Activated naive CD4-positive, alpha-beta T cell (primary cell): ENCODE measurements at places on chromosomes 7 and 10.

DNA sequence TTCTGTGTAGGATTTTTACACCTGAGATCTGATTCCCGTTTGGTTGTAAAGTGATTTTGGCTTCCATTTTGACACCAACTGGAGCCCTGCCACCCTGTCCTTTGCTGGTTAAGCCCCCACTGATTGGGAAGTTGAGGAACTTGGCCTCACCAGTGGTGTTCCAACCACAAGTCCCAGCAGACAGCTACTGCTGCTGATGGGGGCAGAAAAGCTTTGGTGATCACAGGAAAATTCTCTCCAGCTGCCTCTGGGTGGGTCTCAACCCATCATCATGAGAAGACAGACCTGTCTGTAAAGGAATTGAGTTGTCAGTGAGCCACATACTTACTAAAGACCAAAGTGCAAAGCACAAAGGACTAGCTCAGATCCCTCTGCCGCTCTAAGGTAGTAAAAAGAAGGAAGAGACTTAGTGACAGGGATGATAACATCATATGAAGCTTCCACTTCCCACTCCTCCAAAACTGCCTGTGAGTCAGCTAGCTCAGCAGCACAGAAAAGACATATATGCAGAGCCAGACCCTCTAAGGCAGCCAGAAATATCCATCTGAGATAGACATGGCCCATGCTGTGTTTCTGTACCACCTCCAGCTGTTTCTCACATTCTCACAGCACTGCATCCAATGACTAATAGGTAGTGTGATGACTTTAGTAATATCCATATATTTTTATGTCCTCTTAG, 22.4 kb upstream of the LRRC17 start:
- DNase-seq = no peak

DNA sequence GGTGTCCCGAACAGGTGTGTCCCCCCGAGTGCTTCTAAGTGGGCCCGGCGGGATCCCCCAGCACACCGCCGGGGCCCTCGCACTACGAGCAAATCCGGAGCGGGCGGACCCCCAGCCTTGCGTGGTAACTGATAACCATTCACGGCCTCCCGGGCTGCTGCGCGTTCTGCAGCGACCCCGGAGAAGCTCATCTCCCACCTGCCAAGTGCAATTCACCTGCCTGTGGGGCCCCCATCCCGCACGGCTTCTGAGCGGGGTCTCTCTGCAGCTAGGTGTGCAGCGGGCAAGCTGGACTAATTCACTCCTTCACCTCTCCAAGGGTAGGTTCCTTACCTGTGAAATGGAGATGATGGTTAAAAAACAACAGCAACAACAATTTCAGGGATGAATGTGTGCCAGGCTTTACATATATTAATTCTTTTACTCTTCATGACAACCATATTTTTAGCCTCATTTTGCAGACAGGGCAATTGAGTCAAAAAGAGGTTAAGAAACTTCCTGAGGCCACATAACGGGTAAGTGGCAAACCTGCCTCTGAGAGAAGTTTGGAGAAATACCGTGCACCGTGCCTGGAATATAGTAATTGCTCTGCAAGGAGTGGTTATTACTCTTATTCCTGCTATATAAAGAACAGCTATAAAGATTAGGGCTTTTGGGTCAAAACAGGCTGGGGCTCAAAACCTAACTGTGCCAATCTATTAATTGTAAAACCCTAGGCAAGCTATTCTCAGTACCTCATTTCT, 652 bp upstream of the PODXL start:
- no peak for DNase-seq

GRCh38 chr7:135536150-135536549, 21.6 kb upstream of the NUP205 start:
- no peak for DNase-seq

- DNase-seq = no peak
These were observed 117.8 kb downstream of the GFRA1 start for GRCh38 chr10:116155191-116155590.

DNA sequence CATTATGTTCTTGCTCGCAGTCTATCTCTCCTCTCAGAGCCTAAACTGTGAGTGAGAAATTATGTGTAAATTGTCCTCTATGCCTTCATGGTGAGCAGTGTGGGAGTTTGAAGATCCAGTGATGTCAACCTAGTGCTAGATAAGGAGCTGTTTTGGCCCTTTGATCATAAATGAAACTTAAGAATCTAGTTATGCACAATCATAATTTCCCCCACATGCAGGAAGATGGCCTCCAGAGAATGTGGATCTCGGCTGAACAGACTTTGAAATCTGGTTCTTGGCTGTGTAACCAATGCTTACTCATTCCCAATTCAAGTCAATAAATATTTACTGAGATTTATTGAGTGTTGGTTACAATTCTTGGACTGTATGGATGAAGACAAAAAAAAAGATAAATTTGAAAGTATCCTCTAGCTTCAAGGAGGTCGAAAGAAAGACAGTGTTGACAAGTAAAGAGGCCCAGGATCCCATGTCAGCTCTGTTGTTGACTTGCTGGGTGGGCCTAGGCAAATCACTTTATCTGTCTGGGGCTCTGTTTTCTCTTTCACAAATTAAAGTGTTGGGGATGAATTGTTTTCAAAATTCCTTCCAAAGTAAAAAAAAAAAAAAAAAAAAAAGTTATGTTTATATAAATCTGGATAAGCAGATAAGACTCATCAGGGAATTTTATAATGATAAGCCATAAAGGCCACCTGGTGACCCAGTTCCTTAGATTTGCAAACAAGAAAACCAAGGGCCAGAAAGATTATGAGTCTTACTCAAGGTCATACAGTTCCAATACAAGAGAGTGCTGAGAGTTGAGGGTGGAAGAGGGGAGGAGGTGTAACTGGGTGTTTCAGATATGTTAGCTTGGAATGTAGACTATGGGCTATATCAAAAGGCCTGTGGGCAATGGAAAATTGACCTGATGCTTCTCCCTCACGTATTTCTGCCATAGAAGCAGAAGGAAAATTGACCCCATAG, 969.9 kb downstream of the KCNMA1 start:
- no peak for DNase-seq

DNA sequence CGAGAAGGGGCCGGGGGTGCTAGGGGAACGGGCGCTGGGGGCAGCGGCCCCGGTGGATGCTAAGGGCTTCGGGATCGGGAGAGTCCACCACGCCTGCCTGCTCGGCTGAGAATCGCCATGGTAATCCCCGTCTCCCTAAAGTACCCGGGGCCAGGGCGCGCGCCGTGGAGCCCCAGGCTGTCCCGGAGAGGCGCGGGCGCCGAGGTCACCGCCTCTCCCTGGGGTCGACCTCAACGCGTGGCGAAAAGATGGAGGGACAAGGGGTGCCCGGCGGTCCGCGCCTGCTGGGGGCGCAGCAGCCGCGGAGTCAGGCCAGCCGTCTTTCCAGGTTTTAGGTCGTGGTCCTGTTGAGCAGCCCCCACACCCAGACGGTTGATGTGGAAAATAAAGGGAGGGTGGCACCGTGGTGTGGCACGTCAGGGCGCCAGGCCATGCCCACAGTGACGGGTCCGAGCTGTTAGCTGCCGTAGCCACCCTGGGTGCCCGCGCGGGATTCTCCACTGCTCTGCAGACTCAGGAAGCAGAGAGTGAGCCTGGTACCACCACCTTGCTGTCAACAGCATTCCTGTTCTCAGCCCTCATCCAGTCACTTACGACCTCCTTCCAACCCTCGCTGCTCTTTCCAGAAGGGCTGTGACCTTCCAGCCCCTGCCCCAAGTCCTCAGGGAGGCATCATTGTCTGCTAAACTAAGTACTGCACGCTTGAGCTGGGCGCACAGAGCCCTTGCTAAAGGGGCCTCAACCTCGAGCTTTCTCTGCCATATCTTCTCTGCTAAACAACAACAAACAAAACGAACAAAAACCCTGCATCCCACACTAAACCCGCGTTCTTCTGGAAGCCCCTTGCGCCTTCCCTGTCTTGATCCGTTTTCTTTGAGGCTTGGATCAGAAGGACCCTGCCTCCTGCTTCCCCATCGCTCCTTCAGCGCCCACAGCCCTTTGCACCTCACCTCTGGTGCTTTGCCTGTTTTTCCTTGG, 666 bp downstream of the SMKR1 start:
- no peak for DNase-seq
